Smooth muscle cell of the brain vasculature (primary cell): ENCODE measurements at places on chromosomes 5 and 9.

DNA sequence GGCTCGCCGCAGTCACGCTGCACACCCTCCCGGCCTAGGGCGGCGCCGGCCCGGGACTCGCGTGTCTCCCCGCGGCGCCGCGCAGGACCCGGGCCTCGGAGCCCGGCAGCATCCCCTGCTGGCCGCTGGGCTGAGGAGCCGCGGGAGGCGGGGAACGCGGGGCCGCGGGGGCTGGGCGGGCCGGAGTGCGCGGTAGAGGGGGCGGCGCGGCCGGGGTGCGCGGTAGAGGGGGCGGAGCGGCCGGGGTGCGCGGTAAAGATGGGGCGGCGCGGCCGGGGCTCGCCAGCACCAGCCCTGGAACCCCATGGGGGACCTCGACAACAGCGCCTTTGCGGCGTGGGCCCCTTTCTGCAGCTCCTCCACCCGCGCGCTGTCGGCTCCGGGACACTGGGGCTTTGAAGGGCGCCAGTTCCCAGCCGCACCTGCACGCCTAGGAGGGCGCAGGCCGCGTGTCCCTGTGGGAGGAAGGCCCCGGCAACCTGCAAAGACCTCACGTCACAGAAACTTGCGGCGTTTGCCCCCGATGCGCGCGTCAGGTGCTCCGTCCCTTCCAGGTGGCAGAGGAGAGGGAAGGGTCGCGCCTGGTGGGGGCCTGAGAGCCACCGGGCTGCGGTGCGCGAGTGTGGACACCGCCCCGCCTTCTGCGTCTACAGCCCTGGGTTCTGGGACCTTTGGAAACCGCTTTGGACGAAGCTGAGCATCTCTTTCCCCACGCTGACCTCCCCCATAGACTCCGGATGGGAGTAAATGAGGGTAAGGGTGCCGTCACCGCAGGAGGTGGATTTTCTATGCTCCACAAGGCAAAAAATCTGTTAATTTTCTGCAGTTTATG lies 49.6 kb downstream of the NSUN2 start:
- DNase-seq = no peak

GRCh38 chr5:98489021-98489420 lies 284.4 kb upstream of the RGMB start:
- DNase-seq = no peak

DNA sequence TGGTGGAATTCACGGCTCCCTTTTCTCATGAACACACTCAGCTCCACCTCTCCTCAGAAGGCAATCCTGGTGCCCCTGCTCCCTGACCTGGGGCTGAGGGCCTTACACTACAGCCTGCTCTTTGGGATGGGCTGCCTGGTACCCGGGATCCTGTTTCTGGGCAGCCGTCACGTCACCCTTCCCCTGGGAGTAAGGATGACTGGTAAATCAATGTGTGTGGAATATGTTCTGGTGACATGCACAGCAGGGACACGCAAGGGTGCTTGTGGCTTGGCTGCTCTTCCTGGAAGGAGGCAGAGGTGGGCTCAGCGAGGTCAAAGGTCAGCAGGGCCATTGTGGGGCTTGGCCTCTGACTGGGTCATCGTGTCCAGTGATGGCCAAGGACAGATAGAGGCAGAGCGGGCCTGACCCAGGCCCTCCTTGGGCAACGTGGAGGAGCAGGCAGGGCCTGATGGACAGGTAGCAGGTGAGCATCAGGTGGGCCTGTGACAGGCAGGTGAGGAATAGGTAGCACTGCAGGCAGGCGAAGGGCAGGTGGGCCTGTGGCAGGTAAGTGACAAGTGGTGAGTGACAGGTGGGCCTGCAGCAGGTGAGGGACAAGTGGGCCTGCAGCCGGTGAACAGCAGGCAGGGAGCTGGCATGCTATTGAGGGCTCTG lies 399.4 kb upstream of the IRX4 start:
- DNase-seq = no peak

- DNase-seq = no peak
Observed at GRCh38 chr5:155957884-155958283, 369.1 kb upstream of the SGCD start.

GRCh38 chr9:95012035-95012708 lies 285.7 kb downstream of the AOPEP start:
- DNase-seq = no peak

DNA sequence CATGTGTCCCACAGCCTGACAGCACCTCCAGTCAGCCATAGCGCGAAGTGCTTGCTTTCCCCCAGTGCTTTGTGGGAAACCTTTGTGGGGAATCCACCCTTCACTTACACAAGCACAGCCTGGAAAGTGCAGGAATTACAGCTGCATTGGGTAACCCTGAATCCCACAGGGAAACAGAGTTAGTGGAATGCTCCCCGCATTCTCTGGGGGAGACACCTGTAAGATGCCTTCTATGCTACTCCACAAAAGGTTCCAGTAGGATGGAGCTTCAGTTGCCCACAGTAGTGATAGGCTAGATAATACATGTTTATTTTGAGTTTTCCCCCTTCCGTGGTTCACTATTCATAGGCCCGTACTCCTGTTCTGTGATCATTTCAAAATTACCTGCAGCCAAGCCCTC lies 60.3 kb downstream of the TLE4 start:
- no peak for DNase-seq

GRCh38 chr5:72937517-72938061 lies 18.3 kb upstream of the FCHO2 start:
- no peak for DNase-seq

GRCh38 chr5:39977066-39977655 lies 552.4 kb upstream of the DAB2 start:
- DNase-seq = no peak

DNA sequence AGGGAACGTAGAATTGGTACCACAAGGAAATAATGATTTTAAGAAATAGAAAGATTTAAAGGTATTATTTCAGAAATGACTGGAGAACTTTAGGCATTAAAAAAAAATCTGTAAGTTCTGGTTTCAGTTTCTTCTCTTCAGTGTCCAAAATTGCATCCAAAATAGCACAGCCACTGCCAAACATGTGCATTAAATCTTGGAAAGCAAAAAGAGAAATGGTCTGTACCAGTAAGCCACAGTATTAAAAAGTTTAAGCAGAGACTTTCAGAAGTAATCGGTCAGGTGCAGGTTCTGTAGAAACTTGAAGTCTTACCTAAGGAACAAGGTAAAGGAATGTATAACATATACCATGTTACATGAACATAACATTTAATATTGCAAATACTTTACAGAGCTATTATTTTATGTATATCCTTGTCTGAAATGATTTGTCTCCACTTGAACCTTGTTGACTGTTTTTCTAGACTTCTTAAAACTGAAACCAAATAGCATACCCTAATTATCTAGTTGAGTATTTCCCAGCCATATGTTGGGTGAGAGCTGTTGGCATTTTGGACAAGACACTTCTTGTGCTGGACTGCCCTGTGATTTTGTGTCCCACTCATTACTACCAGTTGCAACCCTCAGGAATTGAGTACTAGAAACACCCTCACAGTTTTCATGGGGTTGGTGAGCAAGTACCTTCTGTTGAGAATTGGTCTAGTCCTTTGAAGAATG lies 32.1 kb downstream of the NIPBL start:
- DNase-seq = no peak

DNA sequence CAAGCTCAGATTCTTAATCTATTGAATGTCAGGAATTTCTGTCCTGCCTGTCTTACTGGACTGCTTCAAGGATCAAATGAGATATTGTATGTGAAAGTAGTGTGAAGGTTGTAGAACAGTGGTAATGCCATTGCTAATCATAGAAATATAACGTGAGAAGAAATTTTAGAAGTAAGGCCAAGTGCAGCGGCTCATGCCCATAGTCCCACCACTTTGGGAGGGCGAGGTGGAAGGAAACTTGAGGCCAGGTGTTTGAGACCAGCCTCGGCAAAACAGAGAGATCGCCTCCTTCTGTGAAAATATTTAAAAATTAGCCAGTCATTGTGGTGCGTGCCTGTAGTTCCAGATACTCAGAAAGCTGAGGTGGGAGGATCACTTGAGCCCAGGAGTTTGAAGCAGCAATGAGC lies 5.1 kb upstream of the HSPA5 start:
- DNase-seq = no peak

DNA sequence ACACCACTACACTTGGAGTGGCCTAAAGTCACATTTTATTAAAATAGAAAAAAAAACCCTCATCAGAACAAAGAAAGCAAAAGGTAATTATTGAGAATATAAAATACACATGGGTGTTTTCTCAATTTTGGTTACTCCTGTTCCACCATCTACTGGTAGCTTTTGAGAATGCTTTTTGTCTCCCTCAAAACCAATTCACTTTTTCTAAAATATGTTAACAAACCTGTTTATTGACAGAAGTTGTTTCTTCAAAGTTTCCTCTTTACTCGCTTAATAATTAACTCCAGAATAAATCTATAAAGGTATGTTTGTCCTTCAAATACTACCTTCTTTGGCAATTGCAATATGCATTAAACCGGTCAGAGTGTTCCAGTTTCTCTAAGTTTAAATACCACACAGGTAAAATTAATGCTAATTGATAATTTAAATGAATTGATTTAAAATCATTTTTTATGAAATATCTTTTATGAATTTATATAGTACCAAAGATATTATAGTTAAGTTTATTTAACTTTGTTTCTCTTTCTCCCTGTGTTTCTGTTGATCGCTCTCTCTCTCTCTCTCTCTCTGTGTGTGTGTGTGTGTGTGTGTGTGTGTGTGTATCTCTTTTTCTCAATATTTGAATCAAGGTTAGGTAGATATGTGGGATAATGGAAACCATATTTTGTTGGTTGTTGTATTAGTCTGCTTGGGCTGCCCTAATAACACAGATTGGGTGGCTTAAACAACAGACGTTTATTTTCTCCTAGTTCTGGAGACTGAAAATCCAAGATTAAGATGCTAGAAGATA lies 487.4 kb downstream of the PRDM9 start:
- no peak for DNase-seq

DNA sequence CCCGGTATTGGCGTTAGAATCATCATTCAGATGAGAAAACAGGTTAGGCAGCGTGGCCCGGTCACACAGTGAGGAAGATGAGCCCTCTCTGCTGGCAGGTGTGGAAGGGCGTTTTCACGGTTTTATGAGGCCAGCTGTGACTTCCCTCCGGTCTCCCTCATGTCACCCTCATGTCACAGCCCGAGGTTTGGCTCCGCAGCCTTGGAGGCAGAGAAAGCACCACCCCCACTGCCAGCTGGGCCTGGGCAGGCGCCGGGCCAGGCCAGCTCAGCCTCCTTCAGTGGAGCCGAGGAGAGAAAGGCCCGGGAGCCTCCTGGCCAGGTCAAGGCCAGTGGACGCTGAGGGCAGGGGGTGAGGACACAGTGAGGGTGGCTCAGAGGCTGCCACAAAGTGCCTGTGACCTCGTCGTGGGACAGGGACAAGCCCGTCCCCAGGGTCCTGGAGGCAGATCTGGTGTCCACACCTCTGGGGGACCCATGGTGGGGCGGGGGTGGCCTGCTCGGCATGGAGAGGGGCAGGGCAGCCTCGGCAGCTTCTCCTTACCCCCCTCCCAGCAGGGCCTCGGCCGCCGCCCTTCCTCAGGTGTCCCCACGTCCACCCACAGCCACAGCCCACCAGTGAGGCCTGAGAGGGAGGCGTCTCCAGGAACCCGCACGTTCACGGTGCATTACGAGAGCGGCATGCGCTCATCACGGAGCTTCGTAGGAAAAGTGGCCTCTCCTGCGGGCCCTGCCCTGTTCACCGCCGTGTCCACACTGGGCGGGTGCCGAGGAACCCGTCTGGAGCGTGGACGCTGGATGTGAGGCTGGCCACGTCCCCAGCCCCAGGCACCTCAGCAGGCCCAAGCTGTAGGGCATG lies 32.2 kb downstream of the EXD3 start:
- no peak for DNase-seq

GRCh38 chr5:170173227-170173626 lies 59.6 kb upstream of the C5orf58 start:
- no peak for DNase-seq

DNA sequence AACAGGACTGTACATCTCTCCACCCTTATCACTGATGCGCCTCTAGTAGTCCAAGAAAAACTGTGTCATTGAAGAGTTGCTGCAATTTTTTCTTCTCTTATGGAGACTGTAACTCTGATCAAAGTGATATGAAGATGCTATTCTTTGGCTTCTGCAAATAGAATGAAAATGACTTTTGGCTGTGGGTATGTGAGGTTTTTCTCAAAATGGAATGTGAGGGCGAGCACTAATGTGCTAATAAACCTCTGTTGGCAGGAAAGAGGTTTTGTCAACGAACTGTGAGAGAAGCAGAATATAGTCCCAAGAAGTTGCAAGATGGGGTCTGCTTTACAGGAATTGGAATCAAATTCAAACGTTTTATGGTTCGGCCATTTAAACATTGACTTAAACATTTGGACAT lies 252.0 kb upstream of the GAS1 start:
- DNase-seq = no peak

DNA sequence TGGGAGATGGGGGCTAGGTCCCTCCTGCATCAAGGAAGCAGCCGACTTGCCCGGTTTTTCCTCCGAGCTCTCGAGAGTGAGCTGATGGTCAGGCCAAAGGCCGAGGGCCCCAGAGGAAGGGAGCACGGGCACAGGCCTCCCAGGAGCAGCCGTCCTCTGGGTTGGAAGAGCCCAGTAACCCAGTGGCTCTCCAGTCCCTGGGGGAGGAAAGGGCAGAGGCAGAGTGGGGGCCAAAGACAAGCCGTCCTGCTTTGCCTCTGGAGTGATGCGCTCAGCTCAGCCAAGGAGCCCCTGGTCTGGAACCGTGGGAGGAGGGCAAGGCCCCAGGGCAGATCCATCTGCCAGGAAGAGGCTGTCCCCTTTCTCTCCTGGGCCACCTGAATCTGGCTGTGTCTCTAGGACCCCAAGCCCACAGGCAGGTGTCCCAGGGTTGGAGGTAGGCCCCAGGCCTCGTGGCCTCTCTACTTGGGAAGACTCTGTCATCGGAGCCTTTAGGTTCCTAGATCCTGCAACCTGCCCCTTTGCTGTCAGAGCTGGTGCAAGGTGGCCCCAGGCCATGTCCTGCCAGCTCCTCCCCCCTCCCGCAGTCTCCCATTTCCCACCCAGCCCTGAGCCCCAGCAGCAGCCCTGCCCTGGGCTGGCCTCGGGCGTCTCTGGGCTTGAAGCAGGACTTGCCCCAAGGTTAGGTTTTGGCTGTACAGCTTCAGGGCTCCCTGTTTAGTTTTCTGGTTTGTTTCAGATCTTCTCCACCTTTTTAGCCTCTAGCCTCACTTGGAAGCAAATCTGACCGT lies 224.1 kb downstream of the CACNA1B start:
- no peak for DNase-seq

DNA sequence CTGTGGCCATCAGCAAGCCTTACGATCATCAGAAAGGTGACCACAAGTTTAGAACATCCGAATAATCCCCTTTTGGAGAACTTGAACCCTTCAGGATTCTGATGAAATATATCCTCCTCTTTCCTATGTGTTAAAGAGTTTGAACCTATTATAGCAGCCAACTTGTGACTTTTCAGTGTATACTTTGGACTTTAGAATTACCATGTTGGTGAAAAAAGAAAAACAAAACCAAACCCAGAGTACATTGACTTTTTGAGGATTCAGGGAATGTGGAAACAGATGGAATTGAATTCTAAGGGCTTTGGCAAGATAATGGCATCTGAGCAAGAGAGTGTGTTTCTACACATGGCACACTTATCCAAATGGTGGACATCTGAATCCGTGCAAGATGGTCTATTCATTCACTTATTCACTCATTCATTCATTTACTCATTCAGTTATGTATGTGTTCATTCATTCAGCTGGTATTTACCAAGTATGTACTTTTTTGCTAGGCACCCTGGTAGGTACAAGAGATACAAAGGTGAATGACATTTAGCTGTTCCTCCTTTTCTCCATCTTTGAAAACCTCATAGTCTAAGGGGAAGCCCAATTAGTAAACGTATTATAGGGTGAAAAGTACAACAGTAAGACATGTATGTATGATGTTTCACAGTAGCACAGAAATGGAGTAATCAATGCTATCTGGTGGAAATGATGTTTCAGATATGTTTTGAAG lies 91.8 kb downstream of the PRDM6 start:
- DNase-seq = no peak
